ENCODE measurements at places on chromosomes 6 and 20.

DNA sequence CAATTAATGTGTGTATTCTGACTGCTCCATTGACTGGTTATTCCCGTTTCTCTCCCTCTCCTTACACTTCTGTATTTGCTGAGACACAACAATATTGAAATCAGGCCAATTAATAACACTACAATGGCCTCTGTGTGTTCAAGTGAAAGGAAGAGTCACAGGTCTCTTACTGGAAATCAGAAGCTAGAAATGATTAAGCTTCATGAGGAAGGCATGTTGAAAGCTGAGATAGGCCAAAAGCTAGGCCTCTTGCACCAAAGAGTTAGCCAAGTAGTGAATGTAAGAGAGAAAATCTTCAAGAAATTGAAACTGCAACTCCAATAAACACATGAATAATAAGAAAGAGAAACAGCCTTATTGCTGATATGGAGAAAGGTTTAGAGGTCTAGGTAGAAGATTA lies 489.5 kb upstream of the CITED2 start:
- no peak for DNase-seq

DNA sequence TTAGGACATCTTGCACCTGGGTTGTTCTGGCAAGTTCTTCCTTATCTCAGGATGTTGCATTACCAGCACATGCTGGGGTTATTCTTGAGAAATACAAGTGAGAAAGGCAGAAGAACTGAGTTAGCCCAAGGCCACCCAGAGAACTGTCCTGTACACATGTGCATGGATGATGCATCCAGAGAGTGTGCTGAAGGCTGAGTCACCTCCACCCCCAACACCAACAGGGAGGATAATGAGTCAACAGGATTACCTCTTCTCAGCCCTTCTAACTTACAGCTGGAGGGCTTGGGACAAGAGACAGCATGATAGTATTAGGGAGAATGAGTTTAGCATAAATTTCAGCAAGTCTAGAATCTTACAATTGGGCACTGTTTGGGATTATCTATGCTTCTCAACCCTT lies 8.5 kb downstream of the SCGN start:
- DNase-seq = no peak

GRCh38 chr6:145903356-145904102 lies 60.6 kb downstream of the SHPRH start:
- DNase-seq = no peak

GRCh38 chr6:107019047-107019446 lies 9.0 kb upstream of the MTRES1 start:
- no peak for DNase-seq

GRCh38 chr6:132669690-132670291 lies 10.8 kb upstream of the TAAR1 start:
- DNase-seq = no peak

- DNase-seq = no peak
Observed at GRCh38 chr20:37598575-37599342, 71.1 kb upstream of the BLCAP start.

- no peak for DNase-seq
Observed at GRCh38 chr6:35388772-35389352, 46.5 kb downstream of the PPARD start.

DNA sequence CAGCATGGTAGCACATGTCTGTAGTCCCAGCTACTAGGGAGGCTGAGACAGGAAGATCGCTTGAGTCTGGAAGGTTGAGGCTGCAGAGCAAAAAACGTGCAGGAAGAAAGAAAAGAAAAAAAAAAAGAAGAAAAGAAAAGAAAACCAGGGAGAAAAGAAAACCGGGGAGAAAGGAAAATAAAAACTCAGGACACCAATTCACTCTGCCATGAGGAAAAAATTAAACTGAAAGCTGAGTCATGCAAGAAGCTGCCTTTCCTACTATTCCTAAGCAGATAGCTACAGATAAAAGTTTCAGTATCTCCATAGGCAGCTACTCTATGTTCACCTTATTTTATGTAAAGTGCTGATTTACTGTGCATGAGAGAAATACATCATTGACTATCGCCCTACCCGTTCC lies 10.5 kb downstream of the PTGIS start:
- DNase-seq = no peak

DNA sequence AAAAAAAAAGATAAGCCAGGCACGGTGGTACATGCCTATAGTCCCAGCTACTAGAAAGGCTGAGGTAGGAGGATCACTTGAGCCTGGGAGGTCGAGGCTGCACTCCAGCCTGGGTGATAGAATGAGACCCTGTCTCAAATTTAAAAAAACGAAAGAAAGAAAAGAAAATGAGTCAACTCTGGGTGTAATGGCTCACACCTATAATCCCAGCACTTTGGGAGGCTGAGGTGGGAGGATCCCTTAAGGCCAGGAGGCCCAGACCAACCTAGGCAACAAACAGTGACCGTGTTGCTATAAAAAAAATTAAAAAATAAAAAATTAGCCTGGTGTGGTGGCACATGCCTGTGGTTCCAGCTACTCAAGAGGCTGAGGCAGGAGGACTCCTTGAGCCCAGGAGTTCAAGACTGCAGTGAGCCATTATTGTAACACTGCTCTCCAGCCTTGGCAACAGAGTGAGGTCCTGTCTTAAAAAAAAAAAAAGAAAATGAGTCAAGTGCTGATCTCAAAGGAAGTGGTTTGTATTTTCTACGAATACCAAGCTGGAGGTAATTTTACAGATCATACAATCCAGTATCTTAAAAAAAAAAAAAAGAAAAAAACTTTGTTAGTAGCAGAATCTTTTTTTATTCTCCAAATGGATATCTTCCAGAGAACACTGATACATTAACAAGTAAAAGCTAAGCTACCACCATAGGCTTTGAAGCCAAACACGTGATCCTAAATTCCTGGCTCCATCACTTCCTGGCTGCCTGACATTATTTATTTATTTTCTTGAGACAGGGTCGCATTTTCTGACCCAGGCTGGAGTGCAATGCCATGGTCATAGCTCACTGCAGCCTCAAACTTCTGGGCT lies 5.7 kb downstream of the COMMD7 start:
- DNase-seq = no peak

GRCh38 chr6:89368107-89368506 lies 15.6 kb upstream of the UBE2J1 start:
- peak; percentile 55 for DNase-seq

DNA sequence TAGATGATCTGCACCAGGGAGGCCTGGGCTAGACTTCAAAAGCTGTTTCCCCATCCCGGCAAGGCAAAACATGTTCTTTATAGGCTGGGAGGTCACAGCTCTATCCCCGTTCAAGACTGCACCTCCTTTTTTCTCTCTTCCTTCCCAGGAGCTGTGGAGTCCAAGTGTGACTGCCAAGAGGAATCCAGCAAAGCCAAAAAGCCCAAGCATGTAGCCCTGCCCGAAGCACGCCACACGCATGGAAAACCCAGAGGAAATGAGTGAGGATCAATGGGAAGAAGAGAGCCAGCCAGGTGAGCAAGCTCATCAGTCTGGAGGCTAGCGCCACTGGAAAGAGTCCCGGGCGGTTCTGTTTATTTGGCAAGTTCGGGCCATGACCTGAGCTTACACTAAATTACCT lies 240.4 kb downstream of the PRL start:
- no peak for DNase-seq

DNA sequence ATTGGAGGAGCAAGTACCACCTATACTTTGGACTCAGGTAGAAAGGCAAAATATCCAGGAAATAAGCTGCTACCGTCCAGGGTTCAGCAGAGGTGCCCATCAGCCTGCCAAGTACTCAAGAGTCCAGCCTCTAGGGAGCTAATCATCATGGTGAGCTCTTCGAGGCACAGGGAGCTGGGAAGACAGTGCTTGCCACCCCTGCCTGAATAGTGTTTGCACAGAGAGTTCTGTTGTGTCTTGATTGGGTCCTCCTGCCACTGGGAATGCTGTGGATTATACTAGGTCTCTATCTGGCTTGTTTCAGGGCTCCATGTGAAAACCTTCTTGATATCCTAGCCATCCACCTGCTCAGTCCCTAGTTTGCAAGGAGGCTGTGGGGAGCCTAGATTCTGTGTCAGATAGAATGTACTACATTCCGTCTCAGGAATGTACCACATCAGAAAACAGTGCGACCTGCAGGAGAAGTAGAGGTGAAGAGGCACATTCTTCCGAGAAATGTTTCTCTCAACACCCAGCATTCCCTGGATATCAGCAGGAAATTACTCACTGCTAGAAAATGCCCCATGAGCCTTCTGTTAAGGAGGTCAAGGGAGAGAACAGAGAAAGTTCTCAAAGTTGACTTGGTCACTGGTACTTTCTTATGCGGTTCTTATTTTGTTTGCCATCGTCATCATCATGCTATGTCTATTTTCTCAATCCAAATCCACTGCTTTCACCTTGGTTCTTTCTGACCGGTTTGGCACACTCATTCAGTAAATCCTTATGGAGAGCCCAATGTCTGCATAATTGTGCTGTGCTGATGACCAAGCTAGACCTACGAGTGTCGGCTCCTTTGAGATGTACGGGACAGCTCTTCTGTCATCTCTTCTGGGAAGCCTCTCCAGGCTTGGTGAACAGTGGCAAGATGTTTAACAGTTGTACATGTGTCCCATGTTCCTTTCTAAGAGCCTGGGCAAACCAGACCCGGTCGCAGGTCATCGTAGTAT lies 30.7 kb downstream of the PTPN1 start:
- DNase-seq = no peak

All from ecto neural progenitor cell (in vitro differentiated cells).